ENCODE measurements at places on chromosomes 1 and 21.

DNA sequence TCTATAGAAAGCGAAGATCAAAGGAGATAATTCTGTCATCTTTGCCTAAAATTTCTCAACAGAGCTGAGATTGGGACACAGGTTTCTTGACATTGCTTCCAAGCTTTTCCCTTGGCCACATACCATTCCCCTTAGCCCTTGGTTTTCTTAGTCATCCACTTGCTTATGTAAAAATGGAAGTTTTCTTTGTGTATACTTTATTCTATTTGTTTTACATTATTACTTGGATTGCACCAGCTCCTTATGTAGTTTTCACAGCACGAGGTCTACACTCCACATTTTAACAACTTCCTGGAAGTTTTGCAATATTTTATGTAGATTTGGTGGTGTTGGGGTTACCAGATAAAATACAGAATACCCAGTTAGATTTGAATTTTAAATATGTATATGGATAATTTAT is 129.8 kb downstream of the PLA2G4A start:
- no peak for DNase-seq

DNA sequence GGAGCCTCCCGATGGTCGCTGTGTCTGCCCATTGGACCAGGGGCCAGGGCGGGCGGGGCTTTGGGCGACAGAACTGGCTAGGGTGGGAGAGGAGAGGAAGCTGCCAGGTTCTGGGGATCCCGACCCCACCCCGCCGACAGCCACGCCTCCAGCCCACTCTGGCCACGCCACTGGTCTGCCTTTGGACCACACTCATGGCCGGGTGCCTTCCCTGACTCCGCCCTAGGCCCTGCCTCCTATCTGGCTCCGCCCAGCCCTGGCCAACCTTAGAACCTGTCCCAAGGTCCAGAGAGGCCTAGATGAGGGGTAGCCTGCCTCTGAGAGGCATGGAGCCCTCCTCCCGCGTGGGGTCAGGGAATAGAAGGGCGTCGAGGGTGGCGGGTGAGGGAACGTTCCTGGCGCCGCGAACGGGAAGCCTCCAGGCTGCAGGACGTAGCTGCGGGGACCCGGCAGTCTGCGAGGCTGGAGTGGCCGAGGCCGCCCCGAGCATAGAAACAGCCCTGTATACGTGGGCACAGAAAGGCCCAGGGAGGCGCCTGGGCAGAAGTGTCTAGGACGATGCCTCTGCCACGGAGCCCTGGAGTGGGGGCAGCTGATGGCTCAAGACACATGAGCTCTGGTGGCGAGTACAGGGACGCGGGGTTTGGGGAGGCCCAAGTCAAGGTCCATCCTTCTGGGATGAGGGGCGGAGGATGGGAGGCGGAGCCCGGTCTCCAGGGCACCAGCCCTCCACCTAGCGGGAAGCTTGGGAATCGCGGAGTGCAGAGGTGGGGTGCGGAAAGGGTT is 11.5 kb upstream of the COL16A1 start:
- DNase-seq, result peak; percentile 25

DNA sequence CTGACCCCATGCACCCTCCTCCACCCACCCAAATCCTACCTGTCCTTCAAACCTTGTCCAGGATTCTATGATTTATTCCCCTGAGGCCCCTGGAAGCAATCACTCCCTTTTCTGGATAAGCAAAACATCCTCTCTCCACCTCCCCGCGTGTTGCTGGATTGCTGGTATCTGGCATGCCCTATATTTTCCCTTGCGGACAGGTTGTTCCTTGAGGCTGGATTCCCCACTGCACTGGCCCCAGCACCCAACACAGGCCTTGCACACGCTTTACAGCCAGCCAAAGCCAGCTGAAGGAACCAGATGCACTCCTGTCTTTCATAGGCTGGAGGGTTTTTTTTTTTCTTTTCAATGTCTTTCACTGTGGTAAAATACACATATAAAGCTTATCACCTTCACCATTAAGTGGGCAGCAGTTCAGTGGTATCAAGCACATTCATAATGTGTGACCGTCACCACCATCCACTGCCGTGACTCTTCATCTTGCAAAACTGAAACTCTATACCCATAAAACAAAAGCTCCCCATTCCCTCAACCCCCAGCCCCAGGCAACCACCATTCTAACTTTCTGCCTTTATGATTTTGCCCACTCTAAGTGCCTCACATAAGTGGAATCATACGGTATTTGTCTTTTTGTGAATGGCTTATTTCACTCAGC is 50.9 kb downstream of the TOR1AIP2 start:
- no peak for DNase-seq

DNA sequence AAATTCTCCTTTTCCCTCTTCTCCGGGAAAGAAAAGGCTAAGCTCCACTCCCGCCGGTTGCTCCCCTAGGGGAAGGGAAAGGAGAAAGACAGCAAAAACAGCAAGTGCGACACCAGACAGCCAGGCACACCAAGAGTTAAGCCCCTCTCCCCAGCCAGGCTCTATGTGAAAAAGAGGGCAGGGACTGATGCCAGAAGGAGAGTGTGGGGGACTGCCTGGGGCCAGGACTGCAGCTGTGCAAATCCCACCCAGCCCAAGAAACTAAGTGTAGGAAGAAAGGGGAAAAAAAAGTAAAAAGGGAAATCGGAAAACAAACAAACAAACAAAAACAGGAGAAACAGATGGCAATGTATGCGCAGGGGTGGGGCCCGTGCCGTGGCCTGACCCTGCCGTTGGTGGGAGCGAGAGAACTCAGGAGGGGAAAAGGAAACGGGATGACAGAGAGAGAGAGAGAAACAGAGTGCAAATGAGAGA is 27.7 kb upstream of the FMO1 start:
- no peak for DNase-seq

DNA sequence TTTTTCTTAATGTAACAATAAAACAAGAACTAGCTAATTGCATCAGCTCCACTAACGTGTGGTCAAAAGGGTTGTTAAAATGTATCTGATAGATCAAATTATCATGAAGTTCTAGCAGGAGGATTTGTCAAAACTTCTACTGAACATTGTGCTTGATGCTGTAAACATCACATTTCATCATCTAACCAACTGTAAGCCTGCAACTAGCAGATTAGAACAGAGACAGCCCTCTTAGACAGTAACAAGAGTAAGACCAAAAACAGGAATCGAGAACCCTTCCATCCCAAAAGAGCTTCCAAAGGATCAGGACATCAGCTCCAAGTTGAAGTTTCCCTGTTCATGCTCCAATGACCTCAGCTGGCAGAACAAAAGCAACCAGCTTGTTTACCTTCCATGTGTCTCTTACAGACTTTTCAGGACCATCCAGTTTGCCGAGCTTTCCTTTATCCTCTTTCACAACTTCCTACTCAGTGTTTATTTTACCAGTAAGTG is 44.6 kb downstream of the NIBAN1 start:
- DNase-seq, result no peak

- DNase-seq, result no peak
Observed at GRCh38 chr21:14686466-14687267, 140.6 kb upstream of the SAMSN1 start.

DNA sequence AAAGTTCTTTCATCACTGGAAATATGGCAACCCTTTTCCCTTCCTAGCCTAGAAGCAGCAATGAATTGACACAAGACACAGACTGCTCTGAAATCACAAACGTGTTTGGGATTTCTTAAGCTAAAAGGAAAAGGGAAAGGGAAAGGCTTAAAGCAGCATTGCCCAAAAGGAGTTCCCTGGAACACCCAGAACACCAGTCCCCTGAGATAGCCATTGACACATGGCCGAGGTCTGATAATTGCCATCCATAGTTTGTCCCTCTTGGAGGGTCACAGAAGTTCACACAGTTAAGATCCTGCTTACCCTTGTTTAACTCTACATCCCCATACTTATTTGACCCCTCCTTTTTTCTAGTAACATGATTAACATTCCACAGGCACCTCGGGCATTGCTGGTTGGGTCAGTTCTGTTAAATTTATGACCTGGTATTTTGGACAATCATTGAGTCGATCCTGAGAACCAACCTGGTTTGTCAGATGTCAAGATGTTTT is 72.9 kb downstream of the ZNF281 start:
- no peak for DNase-seq

- DNase-seq, result no peak
Observed at GRCh38 chr1:225830841-225831240, 20.9 kb downstream of the EPHX1 start.

DNA sequence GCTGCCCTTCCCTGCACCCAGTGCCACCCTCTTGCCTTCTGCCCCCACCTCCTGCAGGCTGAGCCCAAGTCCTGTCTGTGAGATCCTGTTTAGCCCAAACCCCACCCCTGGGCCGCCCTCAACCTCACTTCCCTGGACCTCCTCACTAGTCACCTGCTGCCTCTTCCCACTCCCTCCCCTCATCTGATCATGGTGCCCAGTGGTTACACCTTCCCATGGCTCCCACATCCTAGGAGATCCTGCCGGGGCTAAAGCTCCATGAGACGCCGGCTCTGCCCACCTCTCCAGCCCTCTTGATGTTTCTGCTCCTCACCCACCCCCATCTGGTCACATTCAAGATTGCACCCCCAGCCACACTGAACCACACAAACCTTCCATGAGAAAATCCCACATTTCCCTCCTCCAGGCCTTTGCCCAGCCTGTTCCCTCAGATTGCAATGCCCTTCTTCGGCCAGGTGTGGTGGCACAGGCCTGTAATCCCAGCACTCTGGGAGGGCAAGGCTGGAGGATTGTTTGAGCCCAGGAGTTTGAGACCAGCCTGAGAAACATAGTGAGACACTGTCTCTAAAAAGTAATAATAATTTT is 17.0 kb downstream of the TTC39A start:
- DNase-seq, result no peak

GRCh38 chr21:35855484-35855883 is 204.8 kb downstream of the SETD4 start:
- DNase-seq, result no peak

DNA sequence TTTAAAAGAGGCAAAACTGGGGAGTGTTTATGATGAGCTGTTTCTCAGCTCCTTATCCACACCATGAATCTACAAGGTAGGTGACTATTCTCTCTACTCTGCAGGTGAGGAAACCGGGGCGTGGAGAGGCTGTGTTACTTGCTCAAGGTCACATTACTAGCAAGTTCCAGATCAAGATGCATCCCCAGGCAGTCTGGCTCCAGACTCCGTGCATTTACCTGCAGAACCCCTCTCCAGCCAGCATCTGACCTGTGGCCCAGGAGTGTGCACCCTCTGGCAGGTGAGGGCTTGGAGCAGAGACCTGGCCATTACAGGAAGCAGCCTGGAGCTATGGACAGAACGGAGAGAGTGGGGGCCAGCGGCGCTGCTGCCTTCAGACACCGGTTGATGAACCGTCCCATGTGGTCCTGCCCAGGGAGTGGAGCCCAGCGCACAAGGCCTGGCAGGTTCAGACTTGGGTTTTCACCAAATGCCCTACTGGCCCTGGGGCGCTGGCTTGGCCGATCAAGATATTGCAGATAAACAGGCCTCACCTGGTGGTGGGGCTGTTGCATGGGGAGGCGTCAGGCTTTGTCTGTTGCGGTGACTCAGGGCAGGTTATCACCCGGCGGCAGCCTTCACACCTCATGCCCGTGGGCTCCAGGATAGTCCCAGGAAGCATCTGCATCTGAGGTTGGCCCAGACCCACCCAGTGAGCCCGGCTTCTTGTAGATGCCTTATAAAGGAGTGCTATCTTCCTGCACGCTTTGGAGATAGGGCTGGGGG is 29.2 kb upstream of the WNT4 start:
- no peak for DNase-seq

DNA sequence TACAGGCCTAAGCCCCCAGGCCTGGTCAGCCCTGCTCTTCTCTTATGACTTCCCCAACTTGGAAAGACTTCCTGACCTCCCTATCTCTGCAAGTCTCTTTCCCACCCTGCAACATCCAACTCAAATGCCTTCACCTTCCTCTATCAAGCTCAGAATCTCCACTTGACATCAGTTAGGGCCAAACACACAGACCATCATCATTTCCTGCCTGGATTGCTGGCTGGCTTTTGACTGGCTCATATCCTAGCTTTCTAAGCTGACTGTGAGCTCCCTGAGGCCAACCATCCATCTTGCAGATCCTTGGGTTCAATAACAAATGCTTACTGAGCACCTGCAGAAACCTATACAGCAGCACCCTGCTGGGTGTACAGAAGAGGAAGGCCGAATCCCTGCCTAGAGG is 137.3 kb upstream of the EDN2 start:
- no peak for DNase-seq

DNA sequence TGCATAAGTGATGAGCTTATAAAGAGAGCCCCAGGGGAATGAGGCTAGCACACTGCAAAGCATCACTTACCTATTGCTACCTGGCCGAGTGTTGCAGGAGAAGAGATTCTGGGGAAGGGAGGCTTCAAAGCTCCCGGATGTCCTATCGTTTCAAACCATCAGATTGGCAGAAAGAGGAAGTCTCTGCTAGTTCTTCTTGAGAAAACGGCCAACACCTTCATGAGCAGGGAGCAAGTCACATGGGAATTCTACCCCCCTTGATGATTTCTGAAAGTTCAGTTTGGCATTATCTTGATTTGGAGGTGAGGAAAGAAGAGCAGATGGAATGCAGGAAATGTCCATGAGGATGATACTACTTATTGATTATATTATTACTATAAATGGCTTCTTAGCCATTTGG is 16.2 kb downstream of the SYF2 start:
- no peak for DNase-seq

- no peak for DNase-seq
Observed at GRCh38 chr1:186255266-186255665, 119.8 kb downstream of the TPR start.

- DNase-seq, result no peak
Observed at GRCh38 chr1:91901231-91901630, 15.3 kb upstream of the TGFBR3 start.

DNA sequence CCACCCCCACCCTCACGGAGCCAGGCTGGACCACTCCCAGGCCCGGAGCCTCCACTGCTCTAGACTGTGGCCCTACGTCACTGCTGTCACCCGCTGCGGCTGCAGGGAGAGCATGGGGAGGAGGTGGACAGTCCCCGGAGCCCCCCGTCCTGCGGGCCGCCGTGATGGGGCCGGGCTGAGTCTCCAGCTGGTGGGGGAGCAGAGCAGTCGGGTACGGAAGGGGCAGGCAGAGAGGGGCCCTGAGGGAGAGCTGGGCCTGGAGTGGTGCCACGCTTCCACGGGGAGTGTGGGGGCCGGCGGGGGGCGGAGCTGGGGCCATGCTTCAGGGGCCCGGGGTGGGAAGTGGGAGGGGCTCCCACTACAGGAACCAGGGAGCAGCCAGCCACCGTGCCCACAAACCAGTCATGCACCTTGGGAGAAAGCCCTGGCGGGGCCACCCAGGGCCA is 98.9 kb upstream of the KCNK1 start:
- DNase-seq, result no peak

GRCh38 chr1:25430967-25431881 is 527 bp downstream of the MACO1 start:
- no peak for DNase-seq
